ENCODE measurements at places on chromosomes 4 and X.

DNA sequence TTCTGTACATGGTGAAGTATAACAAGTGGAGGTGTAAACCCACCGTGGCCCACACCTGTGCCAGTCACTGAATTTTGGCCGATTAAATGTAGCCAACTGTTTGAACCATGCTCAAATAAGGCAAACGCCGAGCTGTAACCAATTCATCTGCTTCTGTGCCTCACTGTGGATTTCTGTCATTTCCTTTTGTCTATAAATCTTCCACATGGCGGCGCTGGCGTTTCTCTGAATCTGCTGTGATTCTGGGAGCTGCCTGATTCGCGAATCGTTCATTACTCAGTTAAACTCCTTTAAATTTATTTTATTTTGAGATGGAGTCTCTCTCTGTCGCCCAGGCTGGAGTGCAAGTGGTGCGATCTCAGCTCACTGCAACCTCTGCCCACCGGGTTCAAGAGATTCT lies 19.2 kb downstream of the SUPT20HL2 start:
- no peak for DNase-seq

GRCh38 chr4:36394352-36394903 lies 113.0 kb downstream of the DTHD1 start:
- no peak for DNase-seq

DNA sequence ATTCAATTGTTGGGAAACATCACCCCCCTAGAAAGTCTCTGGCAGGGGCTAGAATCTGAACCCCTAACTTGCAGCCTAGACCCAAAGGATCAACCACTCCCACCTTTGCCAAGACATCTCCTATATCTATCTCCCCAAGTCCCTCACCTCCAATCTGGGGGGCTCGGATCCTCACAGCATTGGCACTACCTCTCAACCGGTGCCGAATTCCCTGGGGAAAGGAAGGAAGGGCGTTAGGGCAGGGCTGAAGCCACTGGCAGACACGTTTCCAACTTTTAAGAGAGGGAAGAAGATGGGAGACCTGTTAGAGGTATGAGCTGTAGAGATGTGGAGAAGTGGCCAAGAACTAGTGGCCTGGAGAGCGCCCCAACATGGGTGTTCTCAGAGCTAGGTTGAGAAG lies 2.7 kb downstream of the TIMM17B start:
- no peak for DNase-seq

DNA sequence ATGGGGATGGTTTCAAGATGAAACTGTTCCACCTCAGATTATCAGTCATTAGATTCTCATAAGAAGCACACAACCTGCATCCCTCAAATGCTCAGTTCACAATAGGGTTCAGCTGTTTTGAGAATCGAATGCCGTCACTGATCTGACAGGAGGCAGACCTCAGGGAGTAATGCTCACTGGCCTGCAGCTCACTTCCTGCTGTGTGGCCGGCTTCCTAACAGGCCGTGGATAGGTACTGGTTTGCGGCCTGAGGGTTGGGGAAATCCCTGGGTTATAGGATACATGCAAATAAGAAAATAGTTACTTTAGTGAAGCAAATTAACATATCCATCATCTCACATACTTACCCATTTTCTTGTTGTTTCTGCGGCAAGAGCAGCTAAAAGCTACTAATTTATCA lies 160.4 kb downstream of the MAD2L1 start:
- no peak for DNase-seq

GRCh38 chr4:136967069-136967468 lies 565.2 kb downstream of the PCDH18 start:
- no peak for DNase-seq

GRCh38 chr4:152590179-152591031 lies 54.5 kb upstream of the FBXW7 start:
- DNase-seq: peak; percentile 8

- DNase-seq: peak; percentile 40
Measured at GRCh38 chrX:136767104-136767941, 13.4 kb downstream of the ARHGEF6 start.

GRCh38 chr4:148273501-148273986 lies 168.7 kb downstream of the NR3C2 start:
- DNase-seq: no peak

GRCh38 chrX:43504394-43504793 lies 151.7 kb upstream of the MAOA start:
- no peak for DNase-seq

DNA sequence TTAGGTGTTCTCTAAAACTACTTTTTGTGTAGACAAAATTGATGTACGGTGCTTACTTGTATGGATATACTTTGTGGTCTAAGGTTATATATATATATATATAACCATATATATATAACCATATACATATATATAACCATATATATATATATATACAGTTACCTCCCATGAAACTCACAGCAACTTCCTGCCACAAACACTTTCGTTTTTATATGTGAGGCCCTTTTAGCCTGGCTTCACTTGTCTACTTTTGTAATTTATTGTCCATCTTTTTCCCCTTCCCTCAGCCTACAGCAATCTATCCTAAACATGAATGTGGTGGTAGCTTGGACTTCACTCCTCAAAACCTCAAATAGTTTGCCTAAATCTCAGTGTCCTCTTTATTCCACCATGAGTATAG lies 72.8 kb upstream of the NPFFR2 start:
- no peak for DNase-seq

DNA sequence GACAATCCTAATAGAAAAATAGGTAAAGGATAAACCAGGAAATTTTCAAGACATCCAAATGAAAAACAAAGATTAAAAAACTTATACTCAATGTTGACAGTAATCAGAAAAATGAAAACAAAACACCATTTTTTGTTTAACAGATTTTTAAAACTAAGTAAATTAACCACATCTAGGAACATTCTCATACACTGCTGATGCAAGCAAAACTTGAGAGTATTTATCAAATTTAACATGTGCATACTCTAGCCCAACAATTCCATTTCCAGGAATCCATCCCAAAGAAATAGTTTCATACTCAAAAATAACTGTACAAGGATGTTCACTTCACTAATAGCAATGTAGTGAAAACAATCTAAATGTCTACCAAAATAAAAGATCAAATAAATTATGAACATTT lies 11.5 kb downstream of the ANKRD17 start:
- no peak for DNase-seq

GRCh38 chr4:151629097-151629783 lies 131.6 kb downstream of the GATB start:
- no peak for DNase-seq

- no peak for DNase-seq
Measured at GRCh38 chr4:150316332-150317205, 238.3 kb downstream of the DCLK2 start.

- DNase-seq: no peak
Measured at GRCh38 chrX:14673764-14674163, 144.4 kb downstream of the GLRA2 start.

DNA sequence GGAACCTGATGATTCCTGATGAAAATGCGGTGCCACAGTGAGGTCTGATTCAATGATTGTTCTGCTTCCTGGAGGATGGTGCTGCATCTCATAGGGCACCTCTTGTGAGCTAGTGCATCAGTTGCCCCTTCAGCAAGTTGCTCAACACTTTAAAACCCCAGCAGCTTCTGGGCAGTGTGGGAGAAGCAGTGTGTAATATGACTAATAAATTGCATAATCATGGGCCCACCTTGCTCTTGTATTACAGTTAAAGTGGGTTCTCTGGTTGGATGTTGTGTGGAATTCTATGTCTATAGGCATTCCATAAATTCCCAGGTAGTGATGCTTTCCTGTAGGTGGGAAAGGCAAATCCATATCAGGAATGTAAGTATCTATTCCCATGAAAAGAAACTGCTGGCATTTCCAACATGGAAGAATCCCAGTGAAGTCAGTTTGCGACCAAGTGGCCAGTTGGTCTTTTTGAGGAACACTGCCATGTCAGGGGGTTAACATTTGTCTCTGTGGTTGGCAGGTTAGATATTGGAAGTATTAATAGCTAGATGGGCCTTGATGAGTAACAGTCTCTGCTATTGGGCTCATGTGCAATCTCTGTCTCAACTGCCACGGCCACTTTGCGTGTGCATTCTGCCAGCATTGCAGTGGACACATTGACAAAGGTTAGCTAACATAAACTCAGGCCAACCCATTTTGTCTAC lies 121.1 kb upstream of the OTUD4 start:
- DNase-seq: no peak

- DNase-seq: no peak
Measured at GRCh38 chrX:136665258-136665900, 17.4 kb downstream of the CD40LG start.

GRCh38 chr4:184169225-184169867 lies 48.3 kb downstream of the ENPP6 start:
- DNase-seq: no peak

DNA sequence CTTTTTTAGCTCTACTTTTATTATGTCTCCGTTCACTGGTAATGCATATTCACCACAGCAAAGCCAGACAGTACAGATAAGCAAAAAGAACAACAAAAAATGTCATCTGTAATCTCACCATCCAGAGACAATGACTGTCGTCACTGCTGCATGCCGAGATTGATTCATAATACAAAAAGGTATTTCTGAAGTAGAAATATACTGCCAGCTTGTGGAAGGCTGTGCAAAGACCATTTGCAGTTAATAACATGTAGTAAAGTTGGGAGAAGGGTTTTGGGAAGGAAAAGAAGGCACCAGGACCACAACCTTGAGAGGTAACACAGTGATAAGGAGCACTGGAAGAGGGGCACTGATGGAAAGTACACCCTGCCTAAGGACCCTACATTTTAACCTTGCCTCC lies 223.0 kb upstream of the ZIC3 start:
- no peak for DNase-seq

- DNase-seq: no peak
Measured at GRCh38 chr4:34534916-34535315, 1709.4 kb downstream of the ARAP2 start.

- no peak for DNase-seq
Measured at GRCh38 chrX:77975755-77976154, 6.3 kb upstream of the PGAM4 start.

DNA sequence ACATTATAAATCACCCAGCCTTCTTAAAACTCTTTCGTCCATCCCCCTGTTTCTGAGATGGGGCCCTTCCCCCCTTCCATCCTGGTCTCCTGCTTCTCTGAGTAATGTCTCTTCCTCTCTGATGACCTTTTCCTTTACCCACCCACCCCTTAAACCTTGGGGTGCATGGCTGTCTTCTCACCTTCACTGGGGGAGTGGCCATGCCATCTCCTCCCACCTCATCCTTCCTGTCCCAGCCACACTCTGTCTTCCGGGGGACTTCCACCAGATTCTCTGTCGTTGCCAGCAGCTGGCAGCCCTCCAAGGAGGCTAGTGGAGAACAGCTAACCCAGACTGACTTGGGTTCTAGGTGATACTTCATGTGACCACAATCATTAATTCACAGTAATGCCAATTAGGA lies 83.2 kb upstream of the SCML1 start:
- DNase-seq: no peak

Measured in prostate gland (tissue), 2 donors.